ENCODE measurements at places on chromosomes 2 and 18.
A peak's percentile ranks its signal among the peaks of the same experiment; 100 is the strongest.

DNA sequence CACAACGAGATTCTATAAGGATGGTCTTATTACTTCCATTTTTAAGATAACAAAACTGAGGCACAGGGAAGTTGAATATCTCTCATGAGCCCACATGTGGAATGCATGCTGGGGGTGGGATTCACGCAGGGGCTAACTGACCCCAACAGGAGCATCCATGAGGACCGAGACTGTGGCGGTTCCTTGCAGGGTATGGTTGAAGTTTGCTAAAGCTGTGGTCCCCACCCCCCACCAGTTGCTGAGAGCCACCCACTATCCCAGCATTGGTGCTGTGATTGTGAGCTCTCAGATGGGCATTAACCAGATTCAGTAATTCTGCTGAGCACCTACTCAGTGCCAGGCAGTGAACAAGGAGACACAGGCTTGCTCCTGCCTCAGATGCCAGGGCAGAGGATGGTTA is 116.0 kb upstream of the TEX51 start:
- DNase-seq, result no peak

- DNase-seq, result no peak
Observed at GRCh38 chr2:873027-873426, 77.6 kb upstream of the SNTG2 start.

GRCh38 chr2:164066095-164066494 is 330.3 kb upstream of the FIGN start:
- DNase-seq, result peak; percentile 99

GRCh38 chr2:222294996-222295367 is 3.8 kb downstream of the PAX3 start:
- DNase-seq, result no peak

GRCh38 chr2:99317161-99317872 is 16.3 kb upstream of the LYG1 start:
- no peak for DNase-seq

DNA sequence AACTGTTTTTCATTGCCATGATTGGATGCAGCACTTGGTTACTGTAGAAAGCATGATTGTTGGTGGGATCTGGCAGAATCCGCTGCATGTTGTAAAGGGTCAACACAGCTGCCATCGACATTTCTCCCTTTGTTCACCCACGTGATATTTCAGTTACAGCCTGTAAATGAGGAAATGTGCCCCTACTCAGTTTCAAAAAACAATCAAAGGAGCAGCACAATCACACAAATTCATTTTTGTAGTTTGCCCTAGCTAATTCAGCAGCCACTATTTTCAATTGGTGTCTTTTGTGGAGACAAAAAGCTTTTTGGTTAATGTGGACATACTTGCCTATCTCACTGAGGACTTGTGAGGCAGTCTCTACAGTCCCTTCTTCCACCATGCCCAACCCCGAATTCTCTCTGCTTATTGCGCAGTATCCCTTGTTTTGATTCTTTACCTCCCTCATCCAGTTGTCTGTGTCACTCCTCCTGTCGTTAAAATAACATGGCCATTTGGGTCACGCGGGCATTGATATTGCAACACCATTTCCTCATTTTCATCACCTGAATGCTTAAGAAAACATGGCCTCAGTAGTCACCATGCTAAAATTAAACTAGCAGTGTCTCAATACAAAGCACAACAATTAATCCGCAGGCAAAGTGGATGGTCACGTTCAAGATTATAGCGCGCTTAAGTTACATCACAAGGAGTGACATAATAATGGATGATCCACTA is 6.4 kb upstream of the PROC start:
- no peak for DNase-seq

GRCh38 chr2:193482557-193482956 is 1287.8 kb upstream of the TMEFF2 start:
- DNase-seq, result no peak

DNA sequence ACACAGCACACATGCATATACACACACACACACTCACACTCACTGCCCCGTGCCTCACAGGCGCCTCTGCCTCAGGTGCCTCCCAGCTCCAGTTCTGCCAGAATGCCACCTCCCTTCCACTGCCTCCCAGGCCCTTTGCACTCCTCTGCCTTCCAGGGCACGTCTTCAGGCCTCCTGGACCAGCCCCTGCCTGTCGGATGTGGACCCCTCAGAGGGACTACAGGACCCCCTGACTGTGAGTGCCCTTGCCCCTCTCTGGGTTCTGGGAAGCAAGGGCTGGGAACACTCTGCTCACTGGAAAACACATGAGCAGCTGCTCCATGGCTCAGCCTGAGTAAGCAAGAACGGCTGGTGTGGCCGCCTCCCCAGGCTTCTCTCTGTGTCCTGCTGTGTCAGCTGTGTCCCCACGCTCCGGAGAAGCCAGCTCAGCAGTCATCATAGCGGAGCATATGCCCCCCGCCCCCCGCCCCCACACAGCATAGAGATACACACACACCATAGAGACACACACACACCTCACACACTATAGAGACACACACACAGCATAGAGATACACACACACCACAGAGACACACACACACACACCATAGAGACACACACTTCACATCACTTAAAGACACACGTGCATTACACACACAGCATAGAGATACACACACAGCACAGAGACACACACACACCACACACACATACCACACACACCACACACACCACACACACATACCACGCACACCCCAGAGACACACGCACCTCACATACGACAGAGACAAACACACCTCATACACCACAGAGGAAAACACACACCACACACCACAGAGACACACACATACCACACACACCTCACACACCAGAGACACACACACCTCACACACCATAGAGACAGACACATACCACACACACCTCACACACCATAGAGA is 271.3 kb downstream of the CYRIA start:
- DNase-seq, result no peak

- DNase-seq, result no peak
Observed at GRCh38 chr18:42174909-42175308, 219.9 kb downstream of the PIK3C3 start.

- no peak for DNase-seq
Observed at GRCh38 chr2:231634951-231635875, 42.5 kb downstream of the TEX44 start.

GRCh38 chr2:174667250-174667860 is 69.8 kb upstream of the WIPF1 start:
- DNase-seq, result no peak

DNA sequence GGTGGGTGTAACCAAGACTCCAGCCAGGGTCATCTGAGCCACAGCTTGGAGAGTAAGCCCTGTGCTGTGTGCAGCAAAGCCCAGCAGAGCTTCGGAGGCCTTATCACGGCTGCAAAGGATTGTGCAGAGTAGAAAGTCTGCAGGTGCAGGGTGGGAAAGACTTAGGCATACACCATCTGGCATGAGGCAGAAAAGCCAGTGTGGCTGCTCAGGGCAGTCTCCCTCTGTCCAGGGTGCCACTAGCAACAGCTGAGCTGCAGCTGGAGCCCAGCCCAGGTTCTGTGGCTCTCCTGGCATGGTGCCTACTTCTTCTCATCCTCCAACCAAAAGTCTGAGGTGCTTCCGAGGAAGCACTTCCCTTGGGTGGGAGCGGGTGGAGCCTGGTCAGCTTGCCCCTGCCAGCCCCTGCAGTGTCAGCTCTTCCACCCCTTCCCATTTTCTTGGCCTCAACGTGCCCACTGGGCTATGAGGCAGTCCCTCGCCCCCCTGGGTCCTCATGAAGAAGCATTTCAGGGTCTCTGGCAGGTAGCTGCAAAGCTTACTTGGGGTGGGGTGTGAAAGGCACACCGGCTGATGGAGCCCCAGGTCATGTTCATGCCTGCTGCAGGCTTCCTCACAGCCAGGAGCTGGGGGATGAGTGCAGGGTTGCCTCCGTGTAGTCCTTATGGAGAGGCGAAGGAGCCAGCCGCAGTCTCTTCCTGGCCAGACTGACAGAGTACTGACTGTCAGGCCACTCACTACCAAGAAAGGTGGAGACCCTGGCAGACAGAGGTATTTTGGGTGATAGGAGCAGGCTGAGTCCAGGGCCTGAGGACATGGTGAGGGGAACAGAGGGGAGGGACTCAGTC is 4.8 kb downstream of the AMER3 start:
- peak; percentile 85 for DNase-seq

DNA sequence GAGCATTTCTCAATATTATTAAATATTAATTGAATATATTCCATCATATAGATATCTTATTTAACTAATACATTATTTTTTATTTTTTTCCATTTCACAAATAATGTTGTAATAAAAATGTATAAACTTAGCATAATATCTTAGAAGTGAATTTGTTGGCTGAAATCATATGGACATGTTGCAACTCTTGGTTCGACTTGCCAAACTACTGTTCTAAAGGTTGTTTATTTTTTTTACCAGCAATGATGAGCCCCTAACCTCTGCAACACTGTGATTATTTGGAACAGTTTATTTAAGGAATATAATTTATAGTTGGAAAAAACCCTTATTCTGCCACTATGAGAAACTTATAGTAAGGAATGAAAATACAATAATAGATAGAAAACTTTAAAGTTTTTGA is 8.8 kb upstream of the NAB1 start:
- no peak for DNase-seq

- DNase-seq, result peak; percentile 22
Observed at GRCh38 chr2:26178746-26179436, 6.0 kb downstream of the GAREM2 start.

Data from NCI-H1105 treated with DMSO at 0.1 percent for 48 hours (cell line).